Mammary epithelial cell (primary cell): ENCODE measurements at places on chromosomes 2 and 18. TPM values are rescaled to one million over a fixed set of nuclear protein-coding genes. Genes with fewer than 3 reads are reported as not detected.

The REG3A gene
- not detected for total RNA-seq

The HOXD13 gene
- total RNA-seq, result not detected

The CTDP1 gene
- 23.5 TPM for total RNA-seq

The EPG5 gene
- 44.8 TPM for total RNA-seq

The TMEM37 gene
- total RNA-seq, result not detected in 2 replicates

The SNORC gene
- 4.3 and 7.0 TPM in 2 replicates for total RNA-seq

The SP140 gene
- not detected for total RNA-seq

The KIF1A gene
- total RNA-seq, result under 0.01 TPM

The RPRM gene
- total RNA-seq, result 0.17 TPM

DNA sequence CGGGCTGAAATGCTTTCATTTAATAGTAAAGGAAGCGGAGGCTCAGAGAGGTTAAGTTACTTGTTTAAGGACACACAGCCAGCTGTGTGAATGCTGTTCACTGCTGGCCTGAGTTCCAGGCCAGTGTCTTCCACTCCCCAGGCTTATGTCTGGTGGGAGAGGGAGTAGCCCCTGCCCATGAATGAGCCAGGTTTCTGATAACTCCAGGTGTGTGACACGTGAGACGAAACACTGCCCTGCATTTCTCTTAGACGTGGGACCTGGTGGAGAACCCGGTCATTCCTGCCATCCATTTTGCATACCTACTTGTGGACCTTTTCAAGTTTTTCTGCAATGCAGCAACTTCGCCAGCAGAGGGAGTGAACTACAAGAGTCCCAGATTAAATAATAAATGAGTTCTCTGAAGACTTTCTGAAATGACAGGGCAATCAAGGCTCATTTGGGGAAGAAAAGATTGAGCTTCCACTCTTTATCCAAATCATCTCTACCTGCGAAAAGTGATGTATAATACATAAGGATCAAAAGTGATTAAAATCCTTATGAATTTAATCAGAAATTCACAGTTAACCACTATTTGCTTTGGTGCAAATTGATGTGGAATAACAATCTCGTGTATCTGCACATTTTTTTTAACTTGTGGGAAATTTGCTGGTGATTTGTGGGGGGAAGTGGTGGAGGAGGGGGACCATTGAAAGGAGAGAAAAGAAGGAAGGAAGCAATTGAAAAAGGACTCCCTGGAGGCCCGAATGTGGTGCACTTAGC, 79.4 kb upstream of the ASB18 start:
- DNase-seq, result peak; percentile 56

GRCh38 chr2:189954989-189955388, 107.5 kb downstream of the MSTN start:
- DNase-seq, result no peak

GRCh38 chr2:188315750-188316149, 24.1 kb downstream of the GULP1 start:
- no peak for DNase-seq

- DNase-seq, result peak; percentile 45
These were observed 5.1 kb downstream of the SERPINB8 start for GRCh38 chr18:63974991-63975390.

GRCh38 chr2:181197140-181197760, 216.8 kb downstream of the UBE2E3 start:
- no peak for DNase-seq

GRCh38 chr2:111222204-111222866, 101.6 kb downstream of the BCL2L11 start:
- no peak for DNase-seq
